ENCODE measurements at places on chromosomes 4 and X.
A peak's percentile ranks its signal among the peaks of the same experiment; 100 is the strongest.

DNA sequence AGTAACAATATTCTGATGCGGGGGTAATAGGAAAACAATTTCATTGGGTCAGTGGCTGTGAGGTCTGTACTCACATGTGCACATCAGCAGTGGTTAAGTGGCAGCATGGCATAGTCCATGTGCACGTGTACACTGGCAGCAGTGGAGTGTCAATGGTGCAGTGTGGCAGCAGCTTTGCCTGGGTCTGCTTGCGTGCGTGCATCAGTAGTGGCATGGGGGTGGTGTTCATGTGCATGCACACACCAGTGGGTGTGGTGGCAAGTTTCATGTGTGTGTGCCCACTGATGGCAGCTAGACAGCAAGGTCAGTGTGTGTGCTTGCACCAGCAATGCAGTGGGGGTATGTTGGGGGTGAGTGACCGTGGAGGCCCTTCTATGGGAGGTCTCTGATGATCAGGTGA lies 581.6 kb upstream of the KLHL4 start:
- DNase-seq, result no peak

DNA sequence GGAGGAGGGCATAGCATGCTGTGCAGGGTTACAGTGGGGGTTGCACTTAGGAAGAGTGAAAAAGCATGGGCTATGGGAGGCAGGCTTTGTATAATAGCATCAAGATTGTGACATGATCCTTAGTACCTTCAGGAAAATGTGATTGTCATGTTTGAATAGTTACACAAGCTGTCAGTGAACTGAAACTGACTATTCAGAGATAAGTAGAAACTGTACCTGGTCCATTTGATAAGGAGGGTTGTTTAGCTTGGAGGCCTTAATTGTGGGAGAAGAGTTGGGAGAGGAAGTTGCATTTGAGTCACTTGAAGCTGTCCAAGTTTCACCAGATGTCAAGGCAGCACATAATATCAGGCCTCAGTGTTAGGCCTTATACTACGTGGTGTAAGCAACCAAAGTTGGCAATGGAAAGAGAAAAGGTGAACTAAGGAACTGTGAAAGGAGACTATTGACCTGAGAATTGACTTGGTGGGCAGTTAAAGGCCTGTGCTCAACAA lies 85.0 kb downstream of the TEX13C start:
- DNase-seq, result no peak

DNA sequence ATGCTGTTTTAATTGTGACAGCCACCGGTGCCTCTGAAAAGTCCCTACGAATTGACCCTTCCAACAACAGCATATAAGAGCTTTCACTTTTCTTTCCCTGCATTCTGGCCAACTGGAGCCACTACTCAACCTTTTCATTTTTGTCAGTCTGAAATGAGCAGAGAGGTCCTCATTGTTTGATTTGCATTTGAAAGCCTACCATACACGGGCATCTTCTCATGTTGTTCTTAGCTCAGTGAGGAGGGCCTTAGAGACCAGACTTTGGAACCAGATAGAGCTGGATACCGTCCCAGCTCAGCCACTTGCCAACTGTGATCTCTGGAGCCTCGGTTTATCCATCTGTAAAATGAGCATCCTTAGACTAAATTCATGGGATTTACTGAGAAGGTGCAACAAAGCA lies 16.9 kb upstream of the TMSB4X start:
- DNase-seq, result no peak

DNA sequence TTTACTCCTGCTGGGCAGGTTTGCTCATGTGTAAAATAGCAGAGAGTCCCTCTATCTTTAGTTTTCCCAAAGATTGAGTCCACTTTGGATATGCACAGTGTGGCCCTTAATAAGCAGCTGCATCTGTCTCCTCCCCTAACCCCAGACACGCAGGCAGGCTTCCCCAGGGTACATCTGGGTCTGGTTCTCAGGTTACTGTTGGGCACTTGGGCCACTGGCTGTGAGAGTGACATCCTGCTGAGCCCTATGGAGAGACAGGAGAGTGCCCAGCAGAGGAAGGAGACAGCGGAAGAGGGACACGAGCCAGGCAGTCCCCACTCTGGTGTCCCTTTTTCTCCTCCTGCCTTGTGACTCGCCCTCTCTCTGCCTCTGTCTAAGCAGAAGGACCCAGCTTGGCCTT lies 16.0 kb downstream of the XK start:
- DNase-seq, result no peak

GRCh38 chr4:14178421-14178820 lies 550.9 kb upstream of the BOD1L1 start:
- DNase-seq, result peak; percentile 41

DNA sequence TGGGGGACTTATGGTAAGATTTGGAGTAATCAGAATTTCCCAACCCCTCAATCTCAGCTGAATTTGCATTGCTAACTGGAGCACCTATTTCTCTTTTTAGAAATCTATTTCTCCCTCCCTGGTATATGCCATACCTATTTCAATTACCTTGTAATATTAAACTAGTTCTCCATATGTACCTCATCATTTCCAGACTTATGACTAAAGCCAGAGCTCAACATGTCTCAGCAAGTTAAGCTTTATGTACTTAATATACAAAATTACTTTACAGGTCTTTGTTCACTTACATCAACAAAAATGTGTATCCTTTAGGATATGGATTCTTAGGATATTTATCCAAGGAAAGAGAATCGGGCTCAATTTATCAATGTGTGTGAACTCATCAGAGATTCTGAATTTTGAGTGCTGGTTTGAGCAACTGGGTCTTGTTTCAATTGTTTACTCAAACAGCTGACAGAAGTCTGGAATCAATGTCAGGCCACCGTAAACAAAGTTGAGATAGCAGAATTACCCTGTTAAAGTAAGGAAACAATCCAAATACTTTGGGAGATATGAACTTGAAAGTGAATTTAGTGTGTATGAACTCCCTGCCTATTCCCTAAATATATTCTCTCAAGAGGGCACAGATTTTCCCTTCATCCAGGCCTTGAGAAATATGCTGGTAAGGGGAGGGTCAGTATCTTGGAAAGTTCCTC lies 199.6 kb downstream of the VEGFC start:
- DNase-seq, result no peak

GRCh38 chrX:22021751-22022324 lies 10.3 kb upstream of the PHEX start:
- no peak for DNase-seq

GRCh38 chrX:115616943-115617563 lies 56.1 kb downstream of the PLS3 start:
- peak; percentile 50 for DNase-seq

DNA sequence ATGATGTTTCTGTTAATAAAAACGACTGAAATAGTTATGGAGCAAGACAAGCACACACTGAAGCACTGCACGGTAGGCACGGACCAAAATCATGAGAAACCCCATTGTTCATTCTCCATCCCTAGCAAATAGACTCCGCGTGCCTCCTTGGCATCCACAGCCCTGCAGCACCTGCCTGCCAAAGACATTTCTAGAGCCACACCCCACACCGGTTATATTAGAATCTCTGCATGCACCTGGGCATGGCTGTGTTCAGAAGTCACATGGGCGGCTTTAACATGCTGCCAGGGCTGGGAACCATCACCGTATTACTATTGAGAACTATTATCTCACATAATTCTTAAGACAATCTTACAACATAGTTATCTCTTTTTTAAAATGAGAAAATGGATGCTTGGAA lies 5.9 kb downstream of the PDLIM3 start:
- DNase-seq, result no peak

DNA sequence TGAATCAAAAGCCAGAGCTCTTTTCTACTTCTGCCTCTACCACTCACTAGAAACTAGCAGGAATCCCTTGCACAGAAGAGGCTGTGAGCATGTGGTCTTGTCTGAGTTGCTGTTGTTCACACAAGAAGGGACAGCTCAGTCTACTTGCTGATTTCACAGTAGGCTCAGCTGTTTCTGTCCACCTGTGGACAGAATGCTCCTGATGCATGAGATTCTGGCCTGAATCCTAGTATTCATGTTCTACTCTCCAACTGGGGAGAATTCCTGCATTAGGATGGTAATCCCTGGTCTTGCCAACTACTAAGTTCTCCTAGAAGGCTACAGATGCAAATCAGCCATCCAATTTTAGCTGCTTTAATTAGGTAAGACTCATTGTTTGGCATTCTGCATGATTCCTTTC lies 112.8 kb downstream of the PPA2 start:
- no peak for DNase-seq

GRCh38 chr4:104064646-104065577 lies 345.1 kb upstream of the TACR3 start:
- DNase-seq, result no peak

DNA sequence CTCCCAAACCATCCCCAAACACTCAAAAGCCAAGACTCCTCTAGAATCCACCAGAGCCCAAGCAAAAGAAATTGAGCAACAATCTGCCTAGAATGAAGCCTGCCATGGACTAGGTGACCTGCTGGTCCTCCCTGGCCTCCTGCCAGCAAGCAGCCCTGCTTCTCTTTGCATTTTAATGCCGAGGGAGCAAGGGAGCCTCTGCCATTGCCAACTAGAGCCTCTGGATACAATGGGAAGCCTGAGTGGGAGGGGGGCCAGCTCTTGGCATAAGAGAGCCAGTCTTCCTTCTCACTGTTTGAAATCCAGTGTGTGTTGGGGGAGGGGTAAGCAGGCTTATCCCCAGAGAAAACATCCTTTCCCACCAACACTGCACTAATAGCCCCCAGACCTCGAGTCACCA lies 1.5 kb upstream of the GDPD2 start:
- no peak for DNase-seq

GRCh38 chr4:165450871-165451270 lies 72.1 kb downstream of the CPE start:
- no peak for DNase-seq

DNA sequence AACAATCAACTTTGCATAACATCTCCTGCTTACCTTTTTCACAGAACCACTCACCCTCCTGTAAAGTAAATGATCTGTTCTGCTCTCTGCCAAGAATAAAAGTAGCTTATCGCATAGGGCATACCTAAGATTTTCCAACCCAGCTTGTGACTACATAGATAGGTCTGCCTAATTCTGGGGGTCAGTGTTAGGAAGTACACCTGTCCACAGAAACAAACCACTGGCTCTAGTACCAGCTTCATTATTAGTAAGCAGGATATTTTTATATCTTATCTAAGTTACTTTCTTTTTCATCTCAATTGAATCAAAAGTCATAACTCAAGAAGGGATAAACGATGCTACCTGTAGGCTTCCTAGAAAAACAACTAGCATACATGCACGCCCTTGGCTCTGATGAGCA lies 23.8 kb downstream of the CXCL1 start:
- no peak for DNase-seq

DNA sequence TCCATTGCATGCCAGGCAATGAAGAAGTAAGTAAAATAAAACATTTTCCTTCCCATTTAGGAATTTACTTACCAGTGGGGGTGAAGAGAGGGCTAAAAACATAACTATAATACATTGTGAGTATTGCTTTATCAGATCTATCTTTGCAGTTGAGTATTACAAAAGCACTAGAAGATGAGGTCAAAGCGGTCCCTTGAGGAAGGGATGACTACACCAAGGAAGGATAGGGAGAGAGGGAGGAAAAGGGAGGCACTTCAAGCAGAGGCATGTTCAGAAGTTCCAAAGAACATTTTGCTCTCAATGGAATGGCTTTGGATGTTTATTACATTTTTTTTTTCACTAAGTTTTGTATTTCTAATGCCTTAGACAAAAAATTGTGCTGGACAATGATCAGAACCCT lies 127.8 kb downstream of the TET2 start:
- DNase-seq, result peak; percentile 5

- no peak for DNase-seq
Observed at GRCh38 chr4:11549525-11549924, 120.8 kb upstream of the HS3ST1 start.

- no peak for DNase-seq
Observed at GRCh38 chr4:99131378-99131777, 12.7 kb downstream of the ADH4 start.

DNA sequence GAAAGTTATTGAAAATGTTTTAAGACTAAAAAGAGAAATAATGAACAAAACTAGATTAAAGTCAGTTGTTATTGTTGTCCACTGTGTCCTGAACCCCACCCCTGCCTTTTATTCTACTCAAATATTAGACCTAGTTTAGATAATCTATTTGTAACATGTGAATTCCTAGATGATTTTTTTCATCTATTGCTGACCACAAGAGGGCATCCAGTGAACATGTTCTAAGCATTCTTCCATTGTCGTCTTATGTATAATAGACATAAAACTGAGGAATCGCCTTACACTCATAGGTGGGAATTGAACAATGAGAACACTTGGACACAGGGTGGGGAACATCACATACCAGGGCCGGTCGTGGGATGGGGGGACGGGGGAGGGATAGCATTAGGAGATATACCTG lies 36.4 kb upstream of the HPRT1 start:
- peak; percentile 31 for DNase-seq

- DNase-seq, result no peak
Observed at GRCh38 chr4:78720994-78721677, 55.0 kb upstream of the BMP2K start.

DNA sequence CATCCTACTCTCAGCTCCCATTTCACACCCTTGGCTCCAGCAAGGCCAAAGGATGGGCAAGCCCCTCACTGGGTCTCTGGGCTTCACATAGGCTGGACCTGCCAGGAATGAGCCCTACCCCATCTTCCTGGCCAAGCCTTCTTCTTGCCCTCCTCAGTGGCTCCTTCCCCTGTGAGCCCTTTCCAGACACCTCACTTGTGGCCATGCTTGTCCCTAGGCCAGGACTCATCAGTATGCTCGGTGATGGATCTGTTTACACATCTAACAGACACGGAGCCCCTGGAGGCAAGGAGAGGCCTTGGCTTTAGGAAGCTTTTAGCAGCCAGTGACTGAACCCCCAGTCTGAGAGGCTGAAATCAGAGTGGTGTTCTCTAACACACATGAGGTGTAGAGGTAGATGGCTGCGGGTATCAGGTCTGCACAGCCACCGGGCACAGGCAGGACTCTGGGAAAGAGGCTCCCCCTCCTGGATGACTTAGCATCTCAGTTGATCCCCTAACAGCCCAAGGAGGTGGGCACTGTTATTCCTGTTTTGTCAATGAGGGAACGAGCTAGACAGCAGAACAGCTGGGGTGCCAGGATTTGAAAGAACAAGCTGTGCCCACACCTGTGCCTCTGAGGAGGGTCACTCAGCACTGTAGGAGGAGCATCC lies 44.8 kb downstream of the PPP2R2C start:
- no peak for DNase-seq

DNA sequence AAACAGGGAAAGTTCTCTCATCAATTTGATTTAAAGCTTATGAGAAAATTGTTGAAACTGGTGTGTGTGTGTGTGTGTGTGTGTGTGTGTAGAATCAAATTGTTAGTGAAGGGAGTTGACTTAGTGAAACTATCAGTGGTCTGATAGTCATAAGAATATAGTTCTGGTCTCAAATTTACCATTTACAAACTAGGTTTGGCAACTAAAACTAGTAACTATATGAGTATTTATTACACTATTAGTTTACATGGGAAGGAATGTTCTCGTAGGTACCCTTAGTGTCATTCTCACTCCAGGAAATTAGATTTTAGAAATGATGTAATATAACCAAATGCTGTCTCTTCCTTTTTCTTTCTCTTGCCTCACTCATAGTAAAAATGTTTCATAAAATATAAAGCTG lies 11.9 kb downstream of the SULT1E1 start:
- DNase-seq, result no peak

- DNase-seq, result no peak
Observed at GRCh38 chr4:56940971-56941370, 33.3 kb downstream of the REST start.

Measured in AG10803 (cell line).